NCI-H1105 (cell line): ENCODE measurements at places on chromosomes 2 and 18.

DNA sequence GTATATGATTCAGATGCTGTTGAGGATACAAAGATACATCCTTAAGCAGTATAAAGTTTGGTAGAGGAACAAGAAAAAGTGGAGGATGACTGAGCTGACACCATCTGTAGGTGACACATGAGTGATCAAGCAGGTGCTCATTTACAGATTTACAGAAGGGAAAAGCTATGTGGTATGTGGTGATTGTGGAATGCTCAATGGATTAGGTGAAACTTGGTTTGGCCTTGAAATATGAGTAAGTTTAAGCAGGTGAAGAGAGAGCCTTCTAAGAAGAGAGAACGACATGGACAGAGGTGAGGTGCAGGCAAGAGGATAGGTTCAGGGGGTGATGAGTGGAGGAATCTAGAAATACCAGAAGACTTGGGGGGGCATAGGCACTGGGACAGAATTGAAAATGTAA, 5.9 kb downstream of the ASXL3 start:
- no peak for DNase-seq

- DNase-seq, result no peak
These were observed 74.3 kb downstream of the ZNF236 start for GRCh38 chr18:76896677-76897076.

DNA sequence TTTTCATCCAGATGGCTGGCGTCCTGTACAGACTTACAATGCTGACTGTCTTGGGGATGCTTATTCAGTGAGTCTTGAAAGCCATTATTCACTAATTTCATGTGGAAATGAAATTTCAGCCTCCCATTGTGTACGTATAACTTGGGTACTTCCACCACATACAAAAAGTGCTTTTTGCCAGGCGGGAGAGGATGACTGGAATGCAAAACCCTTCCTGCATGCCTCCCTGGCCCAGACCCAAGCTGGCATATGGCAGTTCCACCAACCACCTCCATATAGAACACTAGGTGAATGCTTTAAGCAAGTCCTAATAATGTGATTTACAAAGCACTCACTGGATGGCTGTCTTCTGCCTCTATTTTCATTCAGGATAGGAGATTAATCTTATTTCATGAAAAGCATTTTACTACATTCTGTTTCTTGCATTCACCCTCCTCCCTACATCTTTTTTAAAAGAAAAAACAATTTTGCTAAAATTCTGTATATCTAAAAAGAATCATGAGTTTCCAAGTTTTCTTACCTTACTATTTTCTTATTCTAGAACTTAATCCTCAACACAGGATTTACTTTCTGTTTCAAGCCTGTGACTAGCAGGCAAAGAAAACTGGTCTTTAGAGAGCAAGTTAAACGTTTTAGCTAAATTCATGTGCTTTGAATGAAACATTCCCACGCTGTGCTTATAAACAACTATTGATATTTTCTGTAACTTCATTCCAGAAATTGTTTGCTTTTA, 327.6 kb downstream of the NCKAP5 start:
- no peak for DNase-seq

DNA sequence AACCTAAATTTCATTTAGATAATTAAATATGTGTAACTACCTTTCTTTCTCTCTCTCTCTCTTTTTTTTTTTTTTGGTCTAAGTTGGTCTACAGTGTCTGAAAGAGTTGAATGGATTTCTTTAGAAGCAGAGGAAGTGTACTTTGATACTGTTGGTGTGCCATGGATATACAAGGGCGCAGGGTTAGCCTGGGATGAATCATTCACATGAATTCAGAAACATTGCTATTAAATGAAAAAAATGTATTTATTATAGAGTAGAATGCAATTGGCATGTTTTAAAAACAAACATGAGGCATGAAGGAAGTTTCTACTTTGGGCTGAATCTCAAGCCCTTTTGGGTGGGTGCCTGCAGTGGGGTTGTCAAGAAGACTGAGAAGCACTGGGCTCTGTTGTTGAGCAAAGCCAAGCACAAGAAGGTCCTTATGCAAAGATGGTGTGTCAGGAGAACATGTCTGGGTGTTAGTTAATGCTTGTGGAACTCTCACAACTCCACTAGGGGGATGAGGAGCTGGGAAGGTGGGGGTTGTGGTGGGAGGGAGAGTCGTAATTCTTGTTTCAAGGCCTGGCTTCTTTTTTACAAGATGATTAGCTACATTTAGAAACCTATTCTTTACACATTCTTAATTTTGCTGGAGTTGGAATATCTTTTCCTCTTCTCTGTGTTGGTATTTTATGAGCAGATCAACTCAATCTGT, 57.9 kb downstream of the LYPD6 start:
- DNase-seq, result no peak

DNA sequence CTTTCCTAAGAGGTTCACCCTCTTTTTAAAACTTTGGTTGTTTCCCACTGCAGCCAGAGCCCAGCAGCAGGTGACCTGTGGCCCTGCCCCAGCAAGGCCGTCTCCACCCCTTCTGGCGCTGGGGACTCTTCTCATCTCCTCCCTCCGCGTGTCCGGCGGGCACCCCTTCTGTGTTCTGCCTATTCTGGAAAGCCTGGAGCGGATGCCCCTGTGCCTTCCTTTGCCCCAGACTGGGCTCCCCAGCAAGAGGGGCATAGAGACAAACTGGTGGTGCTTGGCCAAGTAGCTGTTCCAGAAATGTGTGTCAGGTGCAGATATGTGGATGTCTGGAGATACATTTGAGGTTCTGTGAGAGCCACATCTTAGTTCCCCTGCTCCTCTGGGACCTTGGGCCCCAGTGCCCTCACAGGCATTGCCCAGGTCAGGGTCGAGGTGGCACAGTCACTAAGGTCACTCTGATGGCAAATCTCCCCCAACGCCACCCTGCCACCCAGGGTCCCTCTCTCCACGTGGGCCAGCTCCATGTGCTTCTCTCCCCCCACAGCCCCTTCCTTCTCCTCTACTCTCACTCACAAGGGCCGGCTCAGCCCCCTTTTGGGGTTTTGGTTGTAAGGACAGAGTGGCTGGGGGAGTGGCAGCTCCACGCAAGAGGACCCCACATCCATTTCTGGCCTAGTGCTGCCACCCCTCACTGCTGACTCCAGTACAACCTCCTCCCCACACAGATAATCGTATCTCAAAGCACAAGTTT, 35.5 kb upstream of the TAF1B start:
- DNase-seq, result no peak
